ENCODE measurements at places on chromosomes 1 and 21.

DNA sequence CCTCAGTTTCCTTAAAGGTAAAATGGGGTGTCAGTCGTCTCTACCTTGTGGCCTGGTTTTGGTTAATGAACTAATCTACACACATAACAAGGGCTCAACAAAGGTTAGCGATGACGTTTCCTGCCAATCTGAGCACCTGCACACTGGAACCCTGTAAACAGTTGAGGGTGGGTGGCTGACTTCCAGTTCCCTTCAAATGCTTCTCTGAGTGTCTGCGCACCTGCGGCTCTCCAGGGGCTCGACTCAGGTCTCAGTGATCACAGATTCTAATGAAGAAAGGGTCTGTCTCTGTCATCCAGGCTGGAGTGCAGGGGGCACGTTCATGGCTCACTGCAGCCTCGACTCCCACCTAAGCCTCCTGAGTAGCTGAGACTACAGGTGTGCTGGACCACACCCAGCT lies 3.3 kb upstream of the AGPAT3 start:
- DNase-seq, result no peak

DNA sequence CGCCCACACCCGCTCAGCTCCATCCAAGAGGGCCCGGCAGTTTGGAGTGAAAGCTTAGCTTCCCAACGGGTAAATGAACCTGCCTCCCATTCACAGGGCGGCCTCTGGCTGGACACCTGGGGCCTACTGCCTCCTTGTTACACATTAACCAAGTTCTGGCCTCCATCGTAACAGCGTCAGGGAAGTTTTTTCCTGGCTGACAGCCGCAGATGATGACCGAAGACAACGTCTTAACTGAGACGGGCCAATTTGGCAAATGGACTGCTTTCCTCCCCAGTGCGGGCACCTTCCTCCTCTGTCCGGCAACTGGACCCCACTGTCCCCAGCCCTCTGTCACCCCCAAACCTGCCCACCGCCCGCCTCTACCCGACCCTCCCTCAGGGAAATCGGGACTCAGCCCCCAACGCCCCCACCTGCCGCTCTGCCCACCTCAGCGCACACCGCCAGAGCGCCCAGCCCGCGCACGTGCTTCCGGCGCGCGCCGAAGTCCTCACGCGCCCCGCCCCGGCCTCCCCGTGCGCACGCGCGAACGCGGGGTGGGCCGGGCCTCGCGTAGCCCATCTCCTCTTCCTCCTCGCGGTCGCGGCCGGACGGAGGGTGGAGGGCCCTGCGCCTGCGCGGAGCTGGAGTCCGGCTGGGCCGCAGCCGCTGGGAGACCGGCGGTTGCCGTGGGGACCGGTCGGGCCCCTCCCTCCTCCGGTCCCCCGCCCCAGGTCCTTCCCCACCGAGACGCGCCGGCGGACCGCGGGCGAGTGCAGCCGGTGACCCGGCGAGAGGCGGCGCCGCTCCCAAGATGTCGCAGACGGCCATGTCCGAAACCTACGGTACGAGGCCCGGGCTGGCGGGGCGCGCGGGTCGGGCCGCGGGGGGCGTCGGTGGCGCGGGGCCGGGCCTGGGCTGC lies at the start of gene RAB4A:
TSS of gene RAB4A (plus strand) at position 565 of the 901 bp plus-strand sequence. CDS start at position 794, 229 bp downstream.
- peak; percentile 62 for DNase-seq

DNA sequence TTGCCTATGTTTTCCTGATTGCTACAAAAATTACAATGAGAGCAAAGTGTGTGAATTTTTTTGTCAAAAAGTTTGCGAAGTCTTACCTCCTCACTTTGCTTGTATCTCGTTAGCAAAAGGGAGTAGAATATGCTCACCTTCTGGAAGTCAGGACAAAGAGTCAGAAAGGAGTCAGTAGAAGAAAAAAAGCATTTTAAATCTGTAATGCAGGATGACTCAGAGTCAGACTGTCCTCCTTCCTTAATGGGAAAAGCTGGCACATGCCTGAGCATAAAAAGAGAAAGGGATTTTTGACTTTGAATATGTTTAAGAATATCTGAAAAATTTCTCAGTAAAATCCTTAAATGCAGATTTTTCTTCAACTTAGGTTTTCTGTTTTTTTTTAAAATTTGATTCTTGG lies 14.2 kb upstream of the VN1R5 start:
- DNase-seq, result no peak

DNA sequence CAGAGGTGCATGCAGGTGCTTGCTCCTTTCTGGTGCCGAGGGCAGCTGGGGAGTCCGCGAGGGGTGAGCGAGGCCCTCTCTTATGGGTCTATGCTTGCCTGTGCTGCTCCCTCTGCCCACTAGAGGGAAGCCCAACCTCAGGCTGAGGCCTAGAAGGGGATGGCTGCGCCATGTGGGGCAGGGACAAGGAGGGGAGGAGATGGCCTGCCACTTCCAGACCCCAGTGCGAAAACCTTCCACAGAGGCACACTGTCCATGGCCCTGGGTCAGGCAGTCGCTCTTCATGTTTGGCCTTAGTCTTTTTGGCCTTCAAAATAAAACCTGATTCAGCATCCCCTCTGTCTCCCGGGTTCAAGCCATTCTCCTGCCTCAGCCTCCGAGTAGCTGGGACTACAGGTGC lies 14.0 kb downstream of the RHBG start:
- peak; percentile 94 for DNase-seq

GRCh38 chr1:145849356-145850160 lies 4.1 kb downstream of the NUDT17 start:
- no peak for DNase-seq

- no peak for DNase-seq
Measured at GRCh38 chr1:205561501-205562203, 57.2 kb downstream of the CDK18 start.

DNA sequence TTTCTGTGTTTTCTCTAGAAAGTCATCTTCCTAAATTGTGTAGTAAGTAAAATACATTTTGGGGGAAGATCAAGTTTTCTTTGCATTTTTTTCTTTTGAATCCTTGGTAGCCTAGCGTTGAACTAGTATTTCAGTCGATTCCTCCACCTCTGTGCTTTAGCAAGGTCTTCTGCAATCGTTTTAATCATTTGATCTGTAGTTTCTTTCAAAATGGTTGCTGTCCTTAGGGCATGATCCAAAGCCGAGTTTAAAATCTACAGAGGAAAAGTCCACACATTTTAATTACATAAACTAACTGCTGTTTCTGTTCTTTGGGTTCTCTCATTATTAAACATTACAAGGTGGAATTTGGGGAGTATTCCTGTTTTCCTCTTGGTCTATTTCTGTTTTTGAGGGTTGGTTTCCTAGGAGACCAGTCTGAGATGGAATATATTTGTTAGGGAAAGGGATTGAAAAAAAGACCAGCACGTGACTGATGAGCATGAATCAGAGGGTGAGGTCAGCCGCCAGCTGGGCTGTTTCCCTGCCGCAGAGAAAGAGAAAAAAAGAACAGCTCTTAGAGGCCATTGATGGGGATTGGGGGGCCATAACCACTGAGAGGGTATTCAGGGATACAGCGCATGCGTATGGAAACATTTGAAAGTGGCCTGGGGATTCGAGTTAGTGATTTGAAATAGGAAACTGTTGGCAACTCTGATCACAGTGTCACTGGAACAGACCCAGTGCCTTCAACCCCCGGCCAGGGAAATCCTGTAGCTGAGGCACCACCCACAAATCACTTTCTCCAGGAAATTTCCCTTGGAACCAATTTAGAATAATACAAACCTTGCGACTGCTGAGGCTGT lies 40.6 kb downstream of the AKNAD1 start:
- no peak for DNase-seq

DNA sequence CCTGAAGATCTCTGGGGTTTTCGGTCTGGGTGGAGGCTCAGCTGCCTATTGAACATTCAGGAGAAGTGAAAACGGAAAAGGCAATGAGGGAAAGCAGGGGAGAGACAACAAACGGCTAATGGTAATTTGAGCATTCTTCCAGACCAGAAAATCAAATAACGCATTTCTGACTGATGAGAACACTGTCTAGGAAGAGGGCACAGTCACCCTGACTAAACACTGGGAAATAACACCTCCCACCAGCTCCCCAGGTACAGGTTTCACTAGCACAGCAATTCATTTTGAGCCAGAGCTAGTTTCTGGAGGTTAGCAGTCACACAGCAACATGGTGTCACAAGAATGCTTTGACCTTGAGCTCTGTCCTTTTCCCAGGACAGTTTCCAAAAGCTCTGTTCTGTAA lies 21.1 kb downstream of the NCF2 start:
- DNase-seq, result no peak

DNA sequence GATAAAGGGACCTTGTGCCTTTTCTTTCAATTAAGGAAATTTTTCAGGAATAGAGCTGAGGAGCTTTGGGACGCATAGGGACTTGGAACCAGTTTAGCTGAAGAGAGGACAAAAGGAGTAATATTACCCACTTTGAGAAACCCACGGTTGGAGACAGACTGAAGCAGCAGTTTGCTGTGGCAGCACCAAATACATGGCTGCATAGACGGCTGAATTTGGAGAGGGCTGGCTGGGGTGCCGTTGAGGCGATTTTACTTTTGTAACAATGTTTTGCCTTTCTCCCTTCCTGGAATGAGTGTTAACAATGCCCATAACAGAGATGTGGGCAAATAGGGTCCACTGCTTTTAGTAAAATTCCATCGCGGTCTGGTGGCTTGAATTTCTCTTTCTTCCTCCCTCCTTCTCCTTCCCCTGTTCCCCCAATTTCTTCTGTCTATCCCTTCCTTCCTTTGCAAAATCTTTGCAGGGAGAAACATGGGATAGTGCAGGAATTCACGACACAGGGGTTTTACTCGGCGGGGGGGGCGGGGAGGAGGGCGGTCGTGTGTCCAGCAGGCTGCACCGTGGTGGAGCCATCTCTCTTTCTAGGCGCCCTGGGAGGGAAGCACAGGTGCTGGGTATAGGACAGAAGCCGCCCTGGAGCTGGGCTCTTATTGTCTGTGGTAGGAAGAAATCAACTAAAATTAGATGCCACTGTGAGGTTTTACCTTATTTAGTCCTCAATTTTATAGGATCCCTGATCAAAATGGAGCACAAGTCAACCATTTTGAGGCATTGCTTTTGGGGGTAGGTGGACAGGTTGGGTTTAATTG lies 6.8 kb downstream of the LHX4 start:
- no peak for DNase-seq

DNA sequence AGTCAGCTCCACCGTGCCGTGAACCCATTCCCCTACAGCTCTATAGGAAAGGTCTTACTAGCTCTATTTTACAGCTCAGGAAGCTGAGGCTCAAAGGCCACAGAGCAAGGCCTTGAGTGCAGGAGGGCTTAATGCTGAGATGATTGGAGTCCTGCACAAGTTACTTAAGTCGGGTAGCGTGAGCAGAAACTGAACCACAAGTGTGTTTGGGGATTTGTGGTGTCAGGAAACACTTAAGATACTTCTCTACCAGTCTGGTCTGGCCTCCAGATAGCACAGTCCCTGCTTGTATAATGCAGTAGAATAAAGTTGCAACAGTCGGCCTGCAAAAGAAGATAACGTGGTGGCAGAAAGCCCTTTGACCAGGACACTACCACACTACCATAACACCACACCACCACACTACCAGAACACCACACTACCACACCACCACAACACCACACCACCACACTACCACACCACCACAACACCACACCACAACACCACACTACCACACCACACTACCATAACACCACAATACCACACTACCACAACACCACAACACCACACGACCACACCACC lies 118.1 kb downstream of the SPSB1 start:
- DNase-seq, result peak; percentile 51

GRCh38 chr1:171998711-171999110 lies 157.4 kb downstream of the DNM3 start:
- no peak for DNase-seq

- no peak for DNase-seq
Measured at GRCh38 chr1:221530791-221531190, 211.1 kb downstream of the DUSP10 start.

GRCh38 chr1:224201853-224202252 lies 18.8 kb downstream of the DEGS1 start:
- no peak for DNase-seq

DNA sequence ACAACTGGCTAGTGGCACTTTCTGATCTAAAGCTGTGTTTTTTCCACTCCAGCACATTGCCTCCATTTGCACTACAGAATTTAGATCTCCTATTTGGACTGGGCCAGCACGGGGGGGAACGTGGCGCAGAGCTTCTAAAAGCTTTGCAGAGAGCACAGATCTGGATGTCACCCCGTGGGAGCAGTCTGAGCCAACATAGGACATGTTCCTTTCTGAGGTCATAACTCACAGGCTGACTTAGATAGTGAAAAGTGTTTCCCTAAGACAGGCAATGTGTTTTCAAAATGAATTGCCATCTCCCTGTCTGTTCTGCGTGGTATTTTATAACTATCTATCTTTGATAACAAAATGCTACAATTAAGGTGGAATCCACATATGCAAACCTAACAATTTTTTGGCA lies 3.7 kb upstream of the C8A start:
- DNase-seq, result no peak

DNA sequence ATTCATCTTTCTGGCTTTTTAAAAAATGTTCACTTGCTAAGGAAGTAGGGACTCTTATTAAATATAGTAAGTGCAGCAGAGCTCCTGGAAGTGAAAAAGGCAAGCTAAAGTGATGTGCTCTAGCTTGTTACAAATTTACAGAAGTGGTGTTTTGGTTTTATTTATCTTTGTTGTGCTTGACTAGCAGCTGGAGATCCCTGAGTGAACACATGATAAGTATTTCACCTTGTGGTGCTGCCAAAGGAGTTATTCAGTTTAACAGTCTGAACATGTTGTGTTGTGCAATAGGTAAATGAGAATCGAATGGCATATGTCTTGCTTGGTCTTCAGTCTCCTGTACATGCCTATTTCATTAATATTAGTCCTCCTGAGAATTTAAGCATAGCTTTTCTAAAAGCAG lies 315.7 kb downstream of the TPR start:
- no peak for DNase-seq

DNA sequence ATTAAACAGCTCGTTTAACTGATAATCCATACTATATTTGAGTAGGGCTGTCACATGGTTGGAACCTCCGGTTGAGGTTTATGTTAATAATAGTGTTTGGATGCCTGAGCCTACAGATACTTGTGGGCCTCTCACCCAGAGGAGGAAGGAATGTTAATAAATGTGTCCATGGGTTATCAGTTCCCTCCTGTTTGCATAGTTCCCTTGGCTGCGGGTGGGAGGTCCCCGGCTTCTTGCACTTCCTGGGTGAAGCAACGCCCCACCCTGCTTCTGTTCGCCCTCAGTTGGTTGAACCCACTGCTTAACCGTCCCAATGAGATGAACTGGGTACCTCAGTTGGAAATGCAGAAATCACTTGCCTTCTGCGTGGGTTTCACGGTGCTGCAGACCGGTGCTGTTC lies 23.6 kb upstream of the GBP1 start:
- no peak for DNase-seq
